ENCODE measurements at places on chromosomes 11 and 22.

DNA sequence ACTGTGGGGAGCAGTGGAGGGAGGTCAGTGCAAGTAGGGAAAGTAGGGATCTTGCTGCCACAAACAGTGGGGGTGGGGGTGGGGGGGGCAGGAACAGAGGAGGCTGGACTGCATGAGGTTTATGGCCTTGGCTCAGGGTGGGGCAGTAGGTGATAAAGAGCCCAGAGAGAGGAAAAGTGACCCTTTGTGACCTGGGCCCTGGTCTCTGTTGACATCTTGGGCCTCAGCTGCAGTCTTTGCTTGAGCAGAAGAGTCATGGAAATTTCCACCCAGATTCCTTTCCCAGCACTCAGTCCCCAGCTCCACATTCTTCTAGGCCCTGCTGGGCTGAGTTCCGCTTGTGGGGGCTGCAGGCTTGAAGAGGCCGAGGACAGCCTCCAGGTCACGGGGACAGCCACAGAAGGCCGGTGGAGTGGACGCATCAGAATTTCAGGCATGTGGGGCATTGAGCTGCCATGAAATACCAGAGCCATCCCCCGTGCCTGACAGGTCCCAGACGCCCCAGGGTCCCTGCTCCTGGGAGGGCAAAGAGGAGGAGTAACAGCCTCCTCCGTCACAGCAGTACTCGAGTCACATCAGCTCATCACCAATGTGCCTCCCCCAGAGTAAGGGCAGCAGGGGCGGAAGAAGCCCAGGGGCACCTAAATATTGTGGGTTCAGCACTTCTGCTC lies 9.7 kb upstream of the MALAT1 start:
- DNase-seq, result no peak

GRCh38 chr11:11105361-11105760 lies 247.5 kb upstream of the ZBED5 start:
- no peak for DNase-seq

GRCh38 chr22:23072077-23072910 lies 2.0 kb downstream of the GNAZ start:
- no peak for DNase-seq

DNA sequence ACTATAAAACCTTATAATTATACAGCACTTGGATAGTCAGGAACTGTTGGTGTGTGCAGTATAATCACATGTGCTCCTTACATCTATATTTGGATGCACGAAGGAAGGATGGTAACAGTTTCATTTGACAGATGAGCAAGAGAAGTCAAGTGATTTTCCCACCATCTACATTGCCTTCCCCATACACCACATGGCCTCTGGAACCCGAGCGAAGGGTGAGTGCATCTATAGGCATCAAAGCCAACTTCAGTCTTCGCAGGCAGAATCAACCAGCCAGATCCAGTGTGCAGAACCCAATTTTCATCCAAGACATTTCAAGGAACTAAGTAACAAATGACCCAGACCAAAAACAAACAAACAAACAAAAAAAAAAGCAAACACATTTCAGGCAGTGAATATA lies 85.1 kb upstream of the BLID start:
- no peak for DNase-seq

GRCh38 chr11:67648796-67649613 lies 1.5 kb downstream of the ACY3 start:
- no peak for DNase-seq

DNA sequence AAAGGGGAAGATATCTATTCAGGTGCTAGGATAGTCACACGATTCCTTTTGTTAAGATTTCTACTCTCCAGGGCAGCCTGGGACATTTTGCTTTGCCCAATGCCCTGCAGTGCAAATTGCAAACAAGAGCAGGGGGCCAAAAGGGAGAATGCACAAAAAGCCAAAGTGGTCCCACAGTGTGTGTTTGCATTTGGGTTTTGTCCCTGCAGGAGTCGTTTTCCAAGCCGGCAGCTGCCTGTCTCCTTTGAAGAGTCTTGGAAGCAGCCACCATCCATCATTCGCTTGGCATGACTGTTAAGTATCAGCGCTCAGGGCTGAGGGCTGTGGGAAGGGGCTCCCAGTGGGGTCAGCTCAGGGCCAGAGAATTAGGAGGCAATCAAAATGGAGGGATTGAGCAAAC lies 184.7 kb downstream of the MIAT start:
- no peak for DNase-seq

DNA sequence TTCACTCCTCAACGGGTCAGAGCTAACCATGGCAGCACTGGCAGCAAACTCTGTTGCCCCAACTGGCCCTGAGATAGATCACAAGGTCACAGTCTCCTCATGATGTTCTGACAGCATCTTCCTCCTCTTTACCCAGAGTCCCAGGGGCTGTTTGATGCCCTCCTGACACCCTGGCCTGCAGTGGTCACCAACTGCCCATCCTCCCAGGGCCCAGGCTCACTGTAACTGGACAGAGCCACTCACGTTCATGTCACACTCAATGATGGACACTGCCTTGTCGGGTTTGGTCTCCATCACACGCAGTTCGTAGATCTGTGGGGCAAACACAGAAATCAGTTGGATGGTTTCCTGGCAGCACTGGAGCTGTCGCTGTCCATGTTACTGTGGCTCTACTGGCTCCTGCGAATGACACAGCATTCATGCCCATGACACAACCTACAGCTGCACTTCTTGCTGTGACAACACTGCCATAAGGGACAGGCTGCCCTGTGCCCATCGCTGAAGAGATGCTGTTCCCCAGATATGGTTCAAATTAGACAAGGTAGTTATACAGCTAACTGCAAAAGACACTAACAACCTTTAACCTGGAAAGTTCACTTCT lies 10.4 kb upstream of the C22orf39 start:
- no peak for DNase-seq

DNA sequence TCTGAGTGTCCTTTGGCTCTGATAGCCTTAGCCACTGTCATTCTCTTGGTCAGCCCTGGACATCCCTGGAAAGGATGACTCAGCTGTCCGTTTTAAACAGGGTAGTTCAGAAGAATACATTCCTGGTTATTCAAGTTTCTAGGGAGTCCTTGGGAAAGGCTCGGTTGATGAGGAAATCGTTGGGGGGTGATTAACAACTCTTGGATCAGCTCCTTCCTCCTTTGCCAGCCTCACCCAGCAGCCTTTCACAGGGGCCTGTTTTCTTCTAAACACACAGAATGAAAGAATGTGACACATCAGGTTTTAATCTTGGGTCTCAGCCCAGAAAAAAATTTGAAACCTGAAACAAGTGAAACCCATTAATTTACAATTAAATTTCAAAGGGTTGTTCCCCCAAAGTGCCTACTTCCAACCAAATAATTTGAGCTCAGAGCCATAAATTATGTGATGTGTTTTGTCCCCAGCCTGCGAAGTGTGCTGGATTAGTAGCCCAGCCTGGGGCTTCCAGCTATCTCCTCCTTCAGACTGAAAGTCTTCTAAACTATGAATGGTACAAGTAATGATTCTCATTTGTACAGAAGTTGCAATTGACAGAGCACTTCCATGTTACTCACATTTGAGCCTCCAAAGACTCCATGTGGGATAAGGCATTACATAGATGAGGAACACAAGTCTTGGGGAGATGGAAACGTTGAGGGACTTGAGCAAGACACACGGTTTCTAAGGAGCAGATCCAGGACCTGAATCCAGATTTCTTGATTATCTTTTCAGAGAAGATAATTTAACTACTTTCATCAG lies 19.3 kb upstream of the MRGPRX2 start:
- no peak for DNase-seq

- DNase-seq, result no peak
Measured at GRCh38 chr11:65618763-65619162, 3.2 kb downstream of the PCNX3 start.

- no peak for DNase-seq
Measured at GRCh38 chr11:69273571-69273970, 20.4 kb upstream of the MYEOV start.

GRCh38 chr11:15248749-15249148 lies 134.0 kb downstream of the INSC start:
- no peak for DNase-seq

DNA sequence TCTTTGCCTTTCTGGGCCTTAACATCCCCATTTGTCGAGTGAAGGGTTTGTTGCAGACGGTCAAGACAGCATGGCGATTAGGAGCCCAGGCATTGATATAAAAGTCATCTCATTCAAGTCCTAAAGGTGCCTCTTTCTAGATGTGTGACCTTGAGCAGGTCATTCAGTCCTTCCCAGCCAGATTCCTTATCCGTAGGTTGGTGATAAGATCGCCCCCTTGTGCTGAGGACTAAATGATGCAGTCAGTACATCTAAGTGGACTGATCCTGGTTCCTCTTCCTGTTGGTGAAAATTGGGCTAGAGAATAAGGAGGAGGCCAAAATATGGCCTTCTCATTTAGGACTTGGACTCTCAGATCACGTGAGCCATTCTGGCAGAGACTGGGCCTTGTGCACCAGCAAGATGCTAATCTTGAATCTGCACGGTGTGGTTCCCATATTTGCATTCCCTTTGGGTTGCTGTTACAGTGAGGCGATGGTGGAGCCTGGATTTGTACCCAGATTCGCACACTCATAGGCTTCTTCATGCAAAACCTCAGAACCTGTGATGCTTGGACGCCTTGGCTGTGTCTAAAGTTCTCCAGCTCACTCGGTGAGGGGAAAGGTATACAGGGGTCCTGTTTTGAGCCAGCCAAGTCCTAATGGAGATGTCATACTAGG lies 156.8 kb downstream of the MYO18B start:
- no peak for DNase-seq

GRCh38 chr11:17351510-17352176 lies at the start of gene NCR3LG1:
Gene NCR3LG1, plus strand, starts transcription at chr11:17351800. Its CDS starts 170 bp downstream, at chr11:17351970.
- DNase-seq, result peak; percentile 36

- DNase-seq, result no peak
Measured at GRCh38 chr11:93952082-93952780, 68.9 kb upstream of the HEPHL1 start.

GRCh38 chr22:47250995-47251765 lies 488.7 kb downstream of the TBC1D22A start:
- DNase-seq, result no peak

DNA sequence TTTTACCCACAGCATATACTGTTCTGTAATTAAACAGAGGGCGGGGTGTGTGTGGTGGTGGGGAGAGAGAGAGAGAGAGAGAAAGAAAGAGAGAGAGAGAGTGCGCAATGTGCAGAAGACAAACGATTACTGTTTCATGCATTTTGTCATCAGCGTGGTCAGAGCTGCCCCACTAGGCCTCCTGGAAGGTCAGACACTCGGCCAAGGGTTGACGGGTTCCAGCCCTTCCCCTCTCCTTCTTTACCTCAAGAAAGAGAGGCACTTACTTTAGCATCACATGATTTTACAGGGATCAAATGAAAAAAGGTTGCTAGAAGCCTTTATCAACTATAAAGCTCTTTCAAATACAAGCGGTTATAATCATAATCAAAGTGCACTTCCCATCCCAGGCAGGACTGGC lies 269.2 kb upstream of the SORL1-AS1 start:
- DNase-seq, result no peak

DNA sequence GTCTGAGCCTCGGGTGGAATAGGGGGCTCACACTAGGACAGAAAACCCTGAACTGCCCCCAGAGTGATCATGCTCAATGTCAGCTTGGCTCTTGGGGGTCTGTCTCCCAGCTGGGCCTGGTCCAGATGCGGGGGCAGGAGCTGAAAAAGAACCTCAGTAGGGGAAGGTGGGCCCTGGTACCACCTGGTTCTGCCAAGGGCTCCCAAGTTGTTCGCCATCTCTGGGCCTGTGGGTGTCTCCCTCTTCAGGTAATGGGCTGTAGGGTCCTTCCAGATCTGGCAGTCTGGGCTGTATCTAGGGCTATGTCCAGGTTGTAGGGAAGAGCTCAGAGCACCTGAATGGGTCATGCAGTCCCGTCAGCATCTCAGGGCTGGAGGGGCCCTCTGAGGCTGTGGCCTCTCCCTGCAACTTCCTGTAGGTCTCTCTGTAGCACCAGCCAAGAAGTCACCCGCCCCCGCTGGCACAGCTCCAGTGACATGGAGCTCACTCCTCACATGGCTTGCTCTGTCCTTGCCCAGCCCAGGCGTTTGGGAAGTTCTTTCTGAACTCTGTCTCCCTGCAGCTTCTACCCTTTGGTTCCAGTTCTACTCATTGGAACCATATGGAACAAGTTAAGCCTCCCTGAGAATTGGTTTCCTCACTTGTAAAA lies 33.0 kb upstream of the SOX10 start:
- DNase-seq, result no peak

DNA sequence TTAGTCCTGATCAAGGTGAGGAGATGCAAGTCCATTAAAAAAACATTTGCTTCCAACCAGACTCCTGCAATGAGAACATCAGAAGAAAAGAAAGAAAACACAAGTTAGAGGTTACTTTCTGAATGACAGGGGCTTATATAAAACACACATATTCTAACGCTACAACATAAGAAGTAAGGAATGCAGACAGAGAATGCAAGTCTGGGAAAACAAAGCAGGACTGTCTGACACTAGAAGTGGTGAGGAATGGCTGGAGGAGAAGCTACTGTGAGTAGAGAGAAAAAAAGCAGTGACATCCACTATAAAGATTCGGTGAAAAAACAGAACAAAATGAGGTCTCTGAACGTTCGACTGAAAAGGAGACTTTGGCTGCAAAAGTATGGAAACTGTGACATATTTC lies 12.3 kb downstream of the TMEM216 start:
- DNase-seq, result no peak

GRCh38 chr11:119262668-119263351 lies 54.1 kb downstream of the MCAM start:
- DNase-seq, result no peak

DNA sequence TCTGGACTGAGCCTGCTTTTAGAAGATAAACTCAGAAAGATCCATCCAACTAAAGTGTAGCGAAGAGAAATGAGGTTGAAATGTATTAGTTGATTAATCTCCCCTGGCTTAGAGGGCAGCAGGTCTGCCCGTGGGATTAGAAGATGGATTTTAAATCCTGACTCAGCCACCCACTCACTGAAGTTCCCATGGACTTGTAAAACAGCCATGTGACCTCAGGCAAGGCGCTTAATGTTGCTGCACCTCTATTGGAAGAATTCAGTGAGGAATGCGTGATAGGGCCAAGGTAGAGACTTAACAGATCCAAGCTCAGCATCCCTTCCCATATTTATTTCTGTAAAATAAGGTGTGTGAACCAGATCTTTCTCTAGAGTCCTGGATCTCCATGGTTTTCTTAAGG lies 45.1 kb upstream of the ELF5 start:
- DNase-seq, result no peak

- DNase-seq, result no peak
Measured at GRCh38 chr11:18706330-18707243, 8.0 kb downstream of the TMEM86A start.

DNA sequence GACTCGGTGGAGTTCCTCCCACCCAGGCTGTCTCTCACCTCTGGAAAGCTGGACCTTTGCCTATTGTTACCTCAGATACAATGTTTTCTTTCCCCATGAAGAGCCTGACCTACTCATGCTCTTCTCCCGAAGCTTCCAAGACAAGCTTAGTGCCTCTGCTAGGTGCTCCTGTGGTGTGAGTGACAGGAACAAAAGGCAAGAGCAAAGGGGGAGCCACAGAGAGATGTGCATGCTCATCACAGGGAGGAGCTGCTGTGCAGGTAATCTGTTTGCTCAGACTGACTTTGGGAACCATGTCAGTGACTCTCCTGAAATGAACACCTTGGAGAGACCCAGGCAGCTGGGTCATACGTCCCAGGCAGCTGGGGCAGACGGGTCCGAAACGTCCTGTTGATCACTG lies 53.6 kb upstream of the VSTM5 start:
- DNase-seq, result no peak

GRCh38 chr22:35043252-35043933 lies 22.6 kb upstream of the ISX start:
- DNase-seq, result no peak

- no peak for DNase-seq
Measured at GRCh38 chr11:1082728-1083620, 8.3 kb downstream of the MUC2 start.
